Muscle of arm (tissue), 14 donors: ENCODE measurements at places on chromosomes 16 and 17.

DNA sequence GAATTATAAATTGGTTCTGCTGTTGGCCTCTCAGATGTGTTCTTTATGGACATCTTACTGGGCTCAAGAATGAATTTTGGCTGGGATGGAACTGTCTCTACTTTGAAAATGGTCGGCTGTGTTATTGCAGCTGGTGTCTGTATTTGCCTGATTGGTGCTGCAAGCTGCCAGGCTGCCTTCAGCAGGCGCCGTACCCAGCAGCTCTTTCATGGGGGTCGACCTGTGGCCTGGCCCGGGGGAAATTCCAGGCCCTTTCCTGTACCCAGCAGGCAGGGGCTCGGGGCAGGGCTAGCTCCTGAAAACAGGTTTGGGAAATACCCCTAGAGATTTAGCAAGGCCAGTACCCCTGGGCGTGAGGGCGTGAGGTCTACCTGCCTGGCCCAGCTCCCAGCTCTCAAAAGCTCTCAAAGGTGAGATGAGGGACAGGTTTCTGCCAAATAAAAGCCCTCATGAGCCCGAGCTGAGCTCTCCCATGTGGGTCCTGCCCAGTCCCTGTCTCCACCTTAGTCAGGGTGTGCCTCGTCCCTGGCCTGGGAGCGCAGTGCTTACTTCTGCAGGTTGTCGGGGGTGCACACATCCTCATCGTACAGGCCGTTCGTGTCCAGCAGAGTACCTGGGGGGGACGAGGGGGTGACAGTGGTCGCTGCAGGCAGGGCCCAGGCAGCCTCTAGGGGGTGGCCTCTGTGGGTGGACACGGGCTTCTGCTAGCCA lies 52.3 kb downstream of the PRMT7 start:
- DNase-seq = no peak

- no peak for DNase-seq
Measured at GRCh38 chr17:78917451-78918275, 7.5 kb downstream of the TIMP2 start.

DNA sequence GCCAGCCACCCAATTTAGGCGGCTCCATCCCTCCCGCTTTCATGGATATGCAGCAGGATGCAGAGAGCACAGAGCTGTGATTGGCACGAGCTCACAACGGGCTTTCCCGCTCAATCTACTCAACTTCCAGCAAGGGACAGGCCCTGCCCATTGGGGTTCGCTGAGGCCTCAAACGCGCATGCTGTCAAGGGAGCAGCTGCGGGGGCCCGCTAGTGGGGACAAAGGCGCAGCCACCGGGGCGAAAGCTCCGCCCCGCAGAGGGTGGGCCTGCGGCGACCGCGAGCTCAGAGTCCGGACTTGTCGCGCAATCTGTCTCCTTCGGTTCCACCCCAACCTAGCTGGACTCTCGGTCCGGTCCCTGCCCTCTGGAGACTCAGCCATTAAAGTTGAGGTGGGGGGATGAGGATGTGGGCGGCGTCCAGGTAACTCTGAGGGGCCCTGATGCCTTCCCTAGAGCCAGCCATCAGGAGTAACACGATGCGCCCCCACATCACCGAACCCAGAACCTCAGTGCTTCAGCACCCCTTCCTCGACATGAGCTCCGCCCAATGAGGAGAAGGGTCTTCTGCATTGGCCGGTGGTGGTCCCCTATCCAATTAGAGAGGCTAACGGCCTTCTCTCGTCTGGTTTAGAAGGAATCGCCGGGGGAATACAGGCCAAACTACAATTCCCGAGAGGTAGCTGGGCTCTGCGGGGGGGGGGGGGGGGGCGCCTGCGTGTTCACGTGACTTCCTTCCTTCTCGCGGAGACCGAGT lies 489 bp upstream of the NFATC3 start:
- DNase-seq = peak; percentile 91

GRCh38 chr16:25628766-25629165 lies 63.0 kb upstream of the HS3ST4 start:
- DNase-seq = no peak

- DNase-seq = no peak
Measured at GRCh38 chr17:73625006-73625405, 19.2 kb downstream of the SDK2 start.

- peak; percentile 58 for DNase-seq
Measured at GRCh38 chr16:7363422-7364417, 31.1 kb downstream of the RBFOX1 start.
